ENCODE measurements at places on chromosomes 5 and 9. TPM values are rescaled to one million over a fixed set of nuclear protein-coding genes. Genes with fewer than 3 reads are reported as not detected.
A peak's percentile ranks its signal among the peaks of the same experiment; 100 is the strongest.

GRCh38 chr5:39520232-39520572, 95.4 kb upstream of the DAB2 start:
- DNase-seq = peak; percentile 90

DNA sequence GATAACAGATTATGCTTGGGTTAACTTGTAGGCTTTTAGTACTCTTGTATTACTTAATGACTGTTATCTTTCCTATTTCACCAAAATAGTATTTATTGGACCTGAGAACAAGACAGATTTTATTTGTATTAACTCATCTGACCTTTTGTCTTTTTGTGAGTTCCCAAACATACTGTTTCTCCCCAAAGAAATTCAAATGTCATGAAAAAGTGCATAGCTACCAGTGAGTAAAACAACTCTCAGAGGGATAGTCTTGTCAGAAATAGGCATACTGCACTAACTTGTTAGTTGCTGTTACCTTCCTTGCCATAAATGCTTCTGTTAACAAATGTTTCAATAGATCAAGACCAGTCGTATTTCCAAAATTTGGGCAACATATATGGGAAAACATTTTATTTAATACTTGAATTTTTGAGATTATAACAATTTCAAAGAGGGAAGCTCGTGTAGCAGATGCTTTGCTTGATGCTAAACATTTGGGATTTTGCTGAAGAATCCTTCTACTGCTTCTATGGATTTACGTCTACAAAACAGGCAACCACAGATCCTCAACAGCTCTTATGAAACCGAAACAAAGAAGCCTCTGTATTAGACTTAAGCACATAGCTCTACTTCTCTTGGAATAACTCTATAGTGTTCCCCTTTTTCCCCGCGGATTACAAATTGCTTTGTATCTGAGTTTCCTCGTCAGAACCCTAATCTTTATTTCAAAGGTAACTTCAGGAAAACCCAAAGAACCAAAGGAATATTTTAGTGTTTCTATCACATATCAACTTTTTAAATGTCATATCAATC, 248.8 kb downstream of the MCTP1 start:
- DNase-seq = no peak

DNA sequence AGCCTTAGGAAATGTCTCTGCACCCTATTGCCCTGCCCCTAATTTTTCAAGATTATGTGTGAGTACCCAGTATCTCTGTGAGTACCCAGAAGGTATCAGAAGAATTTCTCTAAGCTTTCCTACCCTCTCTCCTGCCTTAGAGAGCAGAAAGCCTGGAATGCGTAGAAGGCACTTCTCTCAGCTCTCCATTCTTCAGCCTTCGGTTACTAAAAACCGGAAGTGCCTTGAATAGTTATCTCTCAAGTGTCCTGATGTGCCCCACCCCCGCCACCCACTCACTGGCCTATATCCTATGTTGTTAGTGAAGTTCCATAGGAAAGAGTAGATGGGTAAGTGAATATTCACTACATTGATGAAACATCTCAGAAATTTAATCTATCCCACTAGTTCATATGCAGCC, 210.7 kb upstream of the CDH10 start:
- DNase-seq = no peak

DNA sequence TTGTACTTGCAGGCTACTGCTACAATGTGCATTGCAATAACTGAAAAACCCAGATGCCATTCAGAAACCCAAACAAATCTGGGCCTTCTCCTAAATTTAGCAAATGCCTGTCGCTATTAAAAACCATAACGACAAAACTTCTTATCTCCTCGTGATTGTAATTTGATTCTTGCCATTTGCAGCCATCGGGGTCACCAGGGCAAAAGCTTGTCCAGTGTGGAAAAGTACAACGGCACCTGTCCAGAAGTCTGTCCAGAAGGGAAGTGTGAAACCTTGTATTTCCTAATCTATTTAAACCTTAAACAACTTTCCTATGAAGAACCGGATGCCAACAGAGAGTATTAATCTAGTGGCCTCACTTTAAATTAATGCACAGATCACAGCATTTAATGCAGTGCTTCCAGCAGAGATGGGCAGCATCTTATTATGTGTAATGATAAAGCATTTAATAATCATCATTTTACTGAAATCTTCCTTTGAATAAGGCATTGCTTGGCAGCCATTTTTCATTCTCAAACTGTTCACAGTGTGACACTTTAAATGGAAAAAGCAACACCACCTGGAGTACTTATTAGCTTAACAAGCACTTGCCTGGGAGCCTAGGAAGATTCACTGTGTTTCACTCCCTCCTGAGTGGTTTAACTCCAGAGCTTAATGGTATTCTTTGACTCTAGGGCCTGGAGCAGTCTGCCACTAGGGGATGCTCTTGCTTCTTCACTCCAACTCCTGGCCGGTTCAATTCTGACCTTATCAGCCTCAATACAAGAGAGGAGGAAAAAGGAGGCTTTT, 4.9 kb upstream of the C7 start:
- DNase-seq = peak; percentile 93

- no peak for DNase-seq
Measured at GRCh38 chr9:93713716-93714115, 137.3 kb downstream of the PHF2 start.

GRCh38 chr9:90365666-90366065, 277.0 kb downstream of the DIRAS2 start:
- DNase-seq = no peak

RNF183 gene
- total RNA-seq = not detected

DNA sequence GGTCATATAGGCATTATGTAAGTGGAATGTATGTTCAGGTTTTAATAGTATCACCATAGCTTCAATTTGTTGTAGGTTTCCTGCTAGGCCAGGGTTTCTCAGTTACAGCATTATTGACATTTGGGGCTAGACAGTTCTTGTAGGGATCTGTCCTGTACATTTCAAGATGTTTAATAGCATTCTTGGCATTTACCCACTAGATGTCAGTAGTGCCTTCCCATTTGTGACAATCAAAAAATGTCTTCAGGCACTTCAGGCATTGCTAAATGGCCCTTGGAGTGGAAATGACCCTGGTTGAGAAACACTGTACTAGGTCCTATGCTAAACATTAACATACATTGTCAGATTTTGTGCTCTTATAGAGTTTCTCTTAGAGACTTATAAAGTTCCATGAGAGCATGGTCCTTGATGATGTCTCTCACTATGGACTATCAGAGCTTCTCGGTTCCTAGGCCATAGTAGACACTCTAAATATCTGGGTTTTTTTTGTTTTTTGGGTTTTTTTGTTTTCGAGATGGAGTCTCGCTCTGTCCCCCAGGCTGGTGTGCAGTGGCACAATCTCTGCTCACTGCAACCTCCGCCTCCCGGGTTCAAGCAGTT, 1.4 kb downstream of the KIF20A start:
- DNase-seq = peak; percentile 61
